ENCODE measurements at places on chromosomes 2 and 18.

DNA sequence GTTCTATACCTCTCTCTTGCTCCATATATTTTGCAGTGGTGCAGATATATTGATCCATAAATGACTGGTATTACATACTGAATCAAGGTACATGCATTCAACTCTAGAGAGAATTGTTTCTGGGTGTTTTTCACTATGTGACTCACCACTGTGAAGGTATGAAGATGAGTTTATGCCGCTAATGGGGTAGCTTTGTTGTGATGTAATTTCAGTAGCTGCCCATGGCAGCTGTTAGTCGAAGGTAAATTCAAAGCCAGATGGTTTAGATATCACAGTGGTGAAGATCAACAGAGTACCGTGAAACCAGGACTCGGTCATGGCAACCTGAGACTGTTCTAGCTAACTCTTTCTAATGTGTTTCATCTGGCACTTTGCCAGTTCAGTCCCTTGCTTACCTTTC, 50.4 kb downstream of the PKP4 start:
- DNase-seq = no peak

DNA sequence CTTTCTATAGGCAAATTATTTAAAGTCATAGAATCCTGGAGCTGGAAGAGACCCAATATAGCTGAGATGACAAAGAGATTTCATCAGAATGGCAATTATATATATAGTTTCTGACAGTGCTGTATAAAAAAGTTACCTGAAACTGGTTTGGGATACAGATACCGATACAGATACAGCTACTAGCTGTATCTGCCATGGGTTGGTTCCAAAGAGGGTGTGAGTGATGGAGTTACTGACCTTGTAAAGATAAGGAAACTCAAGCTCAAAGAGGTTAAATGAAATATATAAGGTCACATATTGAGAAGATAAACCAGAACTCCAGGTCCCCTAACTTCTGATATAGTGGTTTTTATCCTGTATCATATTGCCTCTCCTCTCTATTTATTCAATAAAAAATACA, 10.9 kb downstream of the PELI1 start:
- DNase-seq = no peak

GRCh38 chr2:37449761-37450296, 105.4 kb downstream of the QPCT start:
- peak; percentile 73 for DNase-seq

DNA sequence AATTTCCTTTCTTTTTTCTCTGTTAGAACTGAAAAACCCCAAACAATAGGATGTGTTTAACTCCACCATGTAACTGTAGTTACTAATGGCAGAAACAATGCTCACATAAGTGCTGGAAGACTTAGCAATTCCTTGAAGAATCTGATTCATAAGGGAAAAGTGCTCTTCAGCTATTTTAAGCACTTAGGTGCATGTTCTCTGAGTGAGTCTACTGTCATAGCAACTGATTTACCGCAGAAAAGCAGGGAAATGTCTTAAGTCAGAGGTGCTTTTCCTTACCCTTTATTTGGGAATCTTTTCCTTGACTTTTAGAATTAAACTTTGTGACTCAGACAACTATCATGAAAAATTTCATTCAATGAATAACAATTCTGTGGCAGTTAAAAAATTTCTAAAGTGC, 65.4 kb upstream of the NABP1 start:
- peak; percentile 96 for DNase-seq

- no peak for DNase-seq
These were observed 33.1 kb downstream of the EVA1A start for GRCh38 chr2:75527676-75528075.

- DNase-seq = no peak
These were observed 213.8 kb downstream of the AFF3 start for GRCh38 chr2:99928470-99929053.

- no peak for DNase-seq
These were observed 7.0 kb upstream of the SATB2 start for GRCh38 chr2:199464606-199465352.

GRCh38 chr2:36376319-36376765, 20.8 kb downstream of the CRIM1 start:
- peak; percentile 45 for DNase-seq

- no peak for DNase-seq
These were observed 5.7 kb downstream of the OTX1 start for GRCh38 chr2:63056107-63057050.

DNA sequence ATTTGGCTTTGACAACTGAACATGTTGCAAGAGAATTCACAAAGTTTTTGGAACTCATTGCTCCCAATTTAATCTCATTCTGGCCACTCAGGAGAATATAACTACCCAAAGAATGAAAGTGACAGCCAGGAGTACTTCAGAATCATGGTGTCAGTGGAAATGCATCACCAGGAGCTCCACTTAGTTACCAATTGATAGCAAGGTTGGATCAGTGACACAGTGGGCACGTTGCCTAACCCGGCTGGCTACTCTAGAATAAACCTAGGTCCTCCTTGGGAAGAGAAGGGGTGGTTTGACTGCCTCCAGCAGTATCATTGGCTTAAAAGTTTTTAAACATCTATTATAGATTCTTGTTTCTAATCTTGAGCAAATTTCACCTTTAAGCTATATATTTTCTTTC, 40.0 kb upstream of the LRP1B start:
- DNase-seq = no peak

GRCh38 chr2:185219981-185220380, 518.6 kb upstream of the FSIP2 start:
- DNase-seq = peak; percentile 33
